ENCODE measurements at places on chromosomes 3 and 15.

GRCh38 chr15:35519541-35520149, 26.3 kb downstream of the DPH6 start:
- peak; percentile 30 for DNase-seq

DNA sequence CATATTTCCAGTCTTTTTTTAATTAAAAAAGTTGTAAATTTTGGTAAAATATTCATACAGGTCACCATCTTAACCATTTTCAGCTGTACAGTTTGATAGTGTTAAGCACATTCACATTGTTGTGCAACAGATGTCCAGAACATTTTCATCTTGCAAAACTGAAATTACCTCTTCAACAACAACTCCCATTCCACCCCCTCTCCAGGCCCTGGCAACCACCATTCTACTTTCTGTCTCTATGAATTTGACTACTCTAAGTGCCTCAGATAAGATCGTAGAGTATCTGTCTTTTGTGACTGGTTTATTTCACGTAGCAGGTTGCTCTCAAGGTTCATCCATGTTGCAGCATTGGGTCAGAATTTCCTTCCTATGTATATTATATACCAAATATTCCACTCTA, 76.0 kb downstream of the SLCO3A1 start:
- DNase-seq, result no peak

DNA sequence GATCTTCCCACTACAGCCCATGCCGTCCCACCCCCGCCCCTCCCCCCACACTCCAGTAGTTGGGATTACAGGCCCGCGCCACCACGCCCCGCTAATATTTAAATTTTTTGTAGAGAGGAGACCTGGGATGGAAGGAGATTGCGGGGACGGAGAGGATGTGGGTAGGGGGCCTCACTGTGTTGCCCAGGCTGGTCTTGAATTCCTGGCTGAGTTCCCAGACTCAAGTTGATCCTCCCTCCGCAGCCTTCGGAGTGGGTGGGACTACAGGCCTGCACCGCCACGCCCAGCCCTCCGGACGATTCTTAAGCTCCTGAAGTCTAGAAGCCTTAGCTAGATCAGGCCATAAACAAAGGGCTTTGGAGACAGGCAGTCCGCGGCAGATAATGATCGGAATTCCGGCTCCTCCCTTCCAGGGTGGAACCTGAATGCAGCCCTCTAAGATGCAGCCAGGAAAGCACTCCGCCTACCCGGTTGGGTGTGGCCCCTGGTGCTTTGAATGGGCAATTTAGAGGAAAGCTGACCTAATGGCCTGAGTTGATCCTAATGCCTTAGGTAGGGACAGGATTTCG, at the start of gene DPPA2:
TSS of gene DPPA2 (minus strand) at position 356 of the 569 bp plus-strand sequence. CDS start 1,975 bp downstream, outside the sequence.
- DNase-seq, result no peak

- DNase-seq, result no peak
These were observed 257.5 kb downstream of the LRTM1 start for GRCh38 chr3:54670201-54671000.

DNA sequence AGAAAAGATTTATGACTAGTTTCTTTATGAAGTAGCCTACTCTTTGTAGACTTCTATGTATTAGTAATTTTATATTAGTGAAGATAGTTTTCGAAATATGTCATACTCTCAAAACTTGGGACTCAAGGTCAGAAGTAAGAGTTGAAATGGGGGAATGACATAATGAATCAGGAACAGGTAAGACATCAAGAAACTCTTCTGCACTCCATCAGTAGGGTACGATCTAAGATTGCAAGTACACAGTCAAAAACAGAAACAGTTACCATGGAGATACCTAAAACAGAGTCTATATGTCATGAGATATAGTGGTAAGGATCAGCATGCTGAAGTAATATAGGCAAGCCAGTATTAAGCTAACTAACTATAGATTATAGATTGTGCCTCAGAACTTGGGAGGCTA, 187.0 kb upstream of the MLF1 start:
- no peak for DNase-seq

GRCh38 chr3:110074095-110074494, 736.7 kb upstream of the DPPA4 start:
- DNase-seq, result no peak

DNA sequence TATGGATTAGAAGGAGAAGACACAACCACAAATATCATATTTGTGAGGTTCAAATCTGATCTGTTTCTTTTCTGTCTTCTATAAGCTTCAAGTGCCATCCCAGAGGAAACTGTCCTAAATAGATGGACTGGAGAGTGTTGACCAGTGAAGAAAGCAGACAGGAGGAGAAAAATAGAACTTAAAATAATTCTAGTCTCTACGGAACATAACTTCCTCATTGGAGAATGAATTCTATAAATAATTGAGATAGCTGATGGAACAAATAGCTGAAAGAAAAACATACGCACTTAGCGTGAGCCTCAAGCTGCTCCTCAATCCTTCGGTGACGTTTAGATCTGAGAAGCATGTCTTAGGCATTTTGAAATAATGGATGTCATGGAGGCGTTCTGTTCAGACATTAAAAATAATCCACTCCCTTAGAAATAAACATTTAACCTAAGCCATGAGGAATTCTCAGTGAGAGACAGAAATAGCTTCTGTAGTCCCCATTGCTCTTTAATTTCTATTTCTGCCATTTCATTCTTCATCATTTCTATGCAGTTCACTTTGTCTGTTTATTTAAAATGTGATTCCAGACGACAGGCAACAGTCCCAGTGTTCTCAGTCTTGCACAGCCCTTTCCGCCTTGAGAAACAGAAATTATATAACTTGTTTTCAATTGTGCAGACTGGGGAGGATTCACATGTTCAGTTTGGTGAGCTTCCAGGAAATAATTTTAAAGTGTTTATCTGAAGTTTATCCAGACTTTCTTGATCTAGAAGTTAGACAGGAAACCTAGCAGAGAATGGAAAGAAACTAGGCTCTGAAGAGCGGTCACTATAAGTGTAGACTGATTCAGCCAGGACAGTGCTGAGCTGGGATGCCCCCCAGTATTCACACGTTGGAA, 97.3 kb downstream of the NR1D2 start:
- no peak for DNase-seq

GRCh38 chr15:90816401-90817116, 51.8 kb upstream of the FURIN start:
- DNase-seq, result no peak

- DNase-seq, result peak; percentile 42
These were observed 580.4 kb upstream of the TBL1XR1 start for GRCh38 chr3:177777699-177778098.

DNA sequence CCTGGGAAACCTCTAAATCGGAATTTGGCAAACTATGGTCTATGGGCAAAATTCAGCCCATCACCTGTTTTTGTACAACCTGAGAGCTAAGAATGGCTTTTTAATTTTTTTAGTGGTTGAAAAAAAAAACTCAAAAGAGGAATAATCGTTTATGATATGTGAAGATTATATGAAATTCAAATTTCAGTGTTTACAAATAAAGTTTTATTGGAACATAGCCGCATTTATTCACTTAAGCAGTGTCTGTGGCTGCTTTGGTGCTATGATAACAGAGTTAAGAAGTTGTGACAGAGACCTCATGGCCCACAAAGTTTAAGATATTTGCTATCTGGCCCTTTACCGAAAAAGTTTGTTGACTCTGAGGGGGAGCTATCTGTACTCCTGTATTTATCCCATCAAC, 36.4 kb upstream of the LACTB start:
- no peak for DNase-seq

GRCh38 chr15:58081456-58081855, 15.9 kb upstream of the ALDH1A2 start:
- DNase-seq, result no peak

Measured in NCI-H774 (cell line).